ENCODE measurements at places on chromosomes 7 and 10.

- no peak for DNase-seq
Measured at GRCh38 chr7:134514663-134515062, 12.7 kb upstream of the AKR1B10 start.

- no peak for DNase-seq
Measured at GRCh38 chr7:152006336-152006735, 19.1 kb upstream of the GALNT11 start.

GRCh38 chr10:110306452-110306768 lies 1.7 kb upstream of the SMNDC1 start:
- DNase-seq: no peak

- DNase-seq: no peak
Measured at GRCh38 chr7:29207162-29207801, 12.7 kb downstream of the CHN2 start.

- no peak for DNase-seq
Measured at GRCh38 chr10:128546651-128547165, 420.5 kb upstream of the MKI67 start.

GRCh38 chr10:124727361-124727960 lies 16.7 kb downstream of the FAM53B start:
- no peak for DNase-seq

GRCh38 chr7:16193631-16194030 lies 227.7 kb downstream of the CRPPA start:
- DNase-seq: no peak

- no peak for DNase-seq
Measured at GRCh38 chr10:110651044-110651958, 7.2 kb downstream of the RBM20 start.

- DNase-seq: no peak
Measured at GRCh38 chr10:35339942-35340341, 3.6 kb downstream of the CCNY start.

DNA sequence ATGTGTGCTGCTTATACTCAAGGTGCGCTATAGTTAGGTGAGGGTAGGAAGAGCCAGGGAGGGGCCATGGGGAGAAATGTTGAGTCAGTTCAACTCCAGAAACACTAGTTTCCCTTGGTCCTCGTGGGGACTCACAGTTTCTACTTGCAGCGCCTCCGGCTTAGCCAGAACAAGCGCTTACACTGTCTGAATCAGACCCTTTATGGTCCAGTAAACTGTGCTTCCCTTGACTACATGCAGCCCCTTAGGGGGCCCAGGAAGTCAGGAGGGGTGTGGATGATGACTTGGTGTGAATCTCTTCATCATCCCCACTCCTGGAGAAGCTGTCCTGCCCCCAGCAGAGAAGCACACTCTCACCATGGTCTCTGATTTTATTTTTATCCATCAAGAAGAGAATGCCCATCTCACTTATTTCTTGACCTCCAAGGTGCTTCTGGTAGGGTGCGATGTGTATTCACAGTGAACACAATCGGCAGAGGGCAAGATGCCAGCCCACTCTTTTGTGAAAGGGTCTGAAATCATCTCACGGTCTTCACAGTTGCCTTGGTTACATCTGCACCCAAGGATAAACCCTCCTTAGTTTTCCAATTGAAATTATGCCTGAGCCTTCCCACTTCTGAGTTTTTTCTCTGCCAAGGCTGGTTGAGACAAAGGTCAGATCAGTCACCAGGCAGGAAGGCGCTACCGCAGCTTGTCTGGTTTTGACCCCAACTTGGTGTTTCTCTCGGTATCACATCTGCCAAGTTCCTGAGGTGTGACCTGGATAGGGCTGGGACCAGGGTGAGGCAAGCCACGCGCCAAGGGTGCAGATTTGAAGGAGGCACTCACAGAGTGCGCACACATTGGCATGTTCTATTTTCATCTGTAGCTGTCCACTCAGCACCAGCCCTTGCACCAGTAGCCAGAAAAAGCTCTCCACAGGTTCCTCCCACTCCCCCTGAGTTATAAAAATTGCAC lies 62.7 kb upstream of the LRRC4 start:
- no peak for DNase-seq

- DNase-seq: no peak
Measured at GRCh38 chr7:106869954-106870353, 4.9 kb downstream of the PIK3CG start.

- no peak for DNase-seq
Measured at GRCh38 chr10:20888620-20889330, 8.3 kb downstream of the NEBL start.

DNA sequence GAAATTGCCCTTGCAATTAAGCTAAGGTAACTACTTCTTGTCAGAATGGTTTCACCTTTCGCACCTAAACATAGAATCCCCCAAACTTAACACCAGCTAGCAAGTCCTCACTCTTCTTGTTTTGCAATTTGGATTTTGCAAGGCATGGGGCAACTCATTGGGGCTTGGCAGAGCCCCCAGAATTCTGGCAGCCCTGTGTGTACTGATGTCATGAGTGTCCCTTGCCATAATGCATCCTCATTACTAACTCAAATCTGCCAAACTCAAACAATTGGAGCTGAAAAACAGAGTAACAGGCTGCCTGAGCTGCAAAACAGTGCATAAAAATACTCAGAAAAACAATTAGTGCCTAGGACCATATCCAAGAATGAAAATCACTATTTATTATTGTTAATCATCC lies 7.9 kb upstream of the XPNPEP1 start:
- no peak for DNase-seq

DNA sequence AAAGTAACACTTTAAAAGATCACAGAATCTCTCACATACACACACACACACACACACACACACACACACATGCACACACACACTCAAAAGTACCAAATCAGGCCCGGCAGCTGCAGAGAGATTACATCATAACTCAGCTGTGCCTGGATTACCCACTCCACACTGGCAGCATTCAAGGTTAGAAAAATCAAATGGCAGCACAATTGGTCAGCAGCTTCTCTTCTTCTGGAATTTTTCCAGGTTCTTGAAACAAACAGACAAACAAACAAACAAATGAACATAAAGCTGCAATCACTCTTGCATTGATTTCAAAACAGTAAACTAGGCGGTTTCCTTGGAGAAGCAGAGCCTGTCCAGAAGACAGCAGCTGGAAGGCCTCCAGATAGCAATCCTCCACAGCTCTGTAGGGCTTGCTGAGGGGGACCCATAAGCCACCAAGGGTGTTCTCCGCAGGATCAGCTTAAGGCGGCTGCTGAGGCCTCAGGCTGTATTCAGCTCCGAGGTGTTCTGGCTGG lies 24.5 kb upstream of the FAM133B start:
- no peak for DNase-seq

GRCh38 chr7:95375591-95376257 lies 20.5 kb downstream of the PON3 start:
- no peak for DNase-seq

- DNase-seq: no peak
Measured at GRCh38 chr10:21238717-21239116, 286.8 kb downstream of the SKIDA1 start.

DNA sequence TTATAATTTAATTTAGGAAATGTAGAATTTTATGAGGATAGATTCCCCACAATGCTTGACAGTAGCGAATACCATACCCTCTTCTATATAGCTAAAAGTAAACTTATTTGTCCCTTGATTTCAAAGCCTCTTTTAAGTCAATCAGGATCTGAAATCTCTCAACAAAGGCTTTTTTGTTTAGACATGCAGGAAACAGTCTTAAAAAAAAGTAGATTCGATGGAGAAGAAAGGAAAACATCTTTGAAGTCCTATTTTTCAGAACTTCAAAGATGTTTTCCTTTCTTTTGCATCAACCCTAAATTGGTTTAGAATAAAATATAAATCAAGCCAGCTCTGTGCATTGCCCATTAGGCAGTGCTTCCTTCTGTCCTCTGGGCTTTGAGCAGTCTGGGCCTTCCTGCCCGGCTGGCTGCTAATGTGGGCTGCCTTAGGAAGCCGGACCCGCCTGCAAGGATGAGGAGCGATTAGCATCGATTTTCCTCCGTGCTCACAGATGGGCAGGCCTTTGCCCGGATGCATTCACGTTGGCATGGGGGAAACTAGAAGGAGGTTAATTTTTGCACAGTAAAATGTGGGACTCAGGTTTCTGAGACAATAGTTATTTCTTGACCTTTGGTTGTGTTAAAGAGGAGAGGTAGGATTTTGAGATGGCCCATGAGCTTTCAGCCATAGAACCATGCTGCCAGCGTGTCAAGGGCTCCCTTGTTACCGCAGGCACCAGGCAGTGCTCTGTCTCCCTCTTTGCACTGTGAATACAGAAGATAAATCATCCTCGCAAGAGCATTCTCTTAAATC lies 15.5 kb downstream of the MSRB2 start:
- no peak for DNase-seq

DNA sequence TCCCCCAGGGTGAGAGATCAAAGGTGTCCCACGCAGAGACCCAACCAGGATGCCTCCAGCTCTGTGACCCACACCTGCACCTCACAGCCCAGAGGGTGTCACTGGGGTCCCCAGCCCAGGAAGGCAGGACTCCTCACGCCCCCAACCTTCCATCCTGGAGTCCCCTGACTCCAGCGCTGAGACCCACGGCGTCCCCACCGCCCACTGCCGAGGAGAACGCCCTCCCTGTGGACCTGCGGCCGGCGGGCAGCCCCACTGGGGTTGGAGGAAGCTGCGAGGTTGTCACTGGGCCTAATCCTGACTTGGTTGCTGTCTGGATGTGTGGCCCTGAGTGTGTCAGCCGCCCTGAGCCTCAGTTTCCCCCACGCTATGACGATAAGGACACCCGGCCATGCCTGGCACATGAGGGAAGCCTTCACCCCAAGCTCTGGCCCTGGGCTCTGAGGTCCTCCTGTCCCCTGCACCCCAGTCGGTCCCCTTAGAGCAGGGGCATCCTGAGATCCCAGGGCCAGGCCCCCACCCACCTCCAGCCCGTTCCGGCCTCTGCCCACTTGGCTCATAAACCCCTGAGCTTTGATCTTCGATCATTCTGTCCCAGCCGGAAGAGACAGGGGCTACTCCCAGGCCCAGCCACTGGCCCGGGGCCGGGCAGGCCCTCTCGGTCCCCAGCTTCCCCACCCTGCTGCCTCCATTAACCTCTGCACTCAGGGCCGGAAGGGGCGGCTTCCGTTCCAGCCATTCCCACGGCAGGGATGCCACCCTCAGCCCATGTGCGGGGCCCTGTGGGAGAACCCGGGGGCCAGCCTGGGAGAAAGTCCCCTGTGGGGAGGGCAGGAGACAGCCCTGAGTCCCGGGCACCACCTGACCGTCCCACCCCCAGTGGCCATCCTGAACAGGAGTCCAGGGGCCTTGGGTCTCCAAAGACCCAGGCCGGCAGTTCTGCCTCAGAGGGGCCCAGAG lies 113.2 kb downstream of the MICALL2 start:
- no peak for DNase-seq

- DNase-seq: no peak
Measured at GRCh38 chr7:42877862-42878261, 34.0 kb downstream of the C7orf25 start.

DNA sequence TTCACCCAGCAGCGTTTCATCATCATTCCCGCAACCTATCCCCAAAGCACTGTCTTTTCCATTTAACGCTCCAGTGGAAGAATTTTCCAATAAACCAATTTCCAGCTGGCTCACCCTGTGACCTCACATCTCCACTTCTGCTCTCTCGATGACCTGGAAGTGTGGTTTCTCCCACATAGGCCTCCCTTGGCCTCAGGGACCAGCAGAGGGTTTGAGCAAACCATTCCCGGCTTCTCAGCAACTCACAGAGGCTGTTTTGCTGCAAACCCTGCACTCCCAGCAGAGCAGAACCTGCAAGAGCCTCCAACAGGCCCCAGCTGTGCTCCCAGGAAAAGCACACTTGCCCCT lies 523.0 kb upstream of the FOXK1 start:
- no peak for DNase-seq

GRCh38 chr10:99787782-99788445 lies 5.5 kb downstream of the ABCC2 start:
- no peak for DNase-seq

DNA sequence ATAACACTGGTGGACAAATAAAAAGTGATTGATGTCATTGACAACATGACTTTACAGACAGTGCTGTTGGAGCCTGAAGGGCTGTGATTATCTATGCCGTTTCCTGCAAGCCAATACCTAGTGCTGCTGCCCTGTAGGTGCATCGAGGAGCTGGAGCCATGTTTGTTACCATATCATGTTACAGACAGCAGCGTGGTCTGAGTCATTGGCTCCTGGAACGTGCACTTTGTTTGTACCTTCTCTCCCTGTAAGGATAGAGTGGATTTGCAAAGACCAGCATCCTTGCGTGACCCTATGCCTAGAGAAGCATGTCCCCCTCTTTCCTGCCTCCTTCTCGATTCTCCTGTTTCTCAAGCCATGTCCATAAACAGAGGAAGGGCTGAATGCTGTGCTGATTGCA lies 597.2 kb downstream of the TYW1 start:
- no peak for DNase-seq

DNA sequence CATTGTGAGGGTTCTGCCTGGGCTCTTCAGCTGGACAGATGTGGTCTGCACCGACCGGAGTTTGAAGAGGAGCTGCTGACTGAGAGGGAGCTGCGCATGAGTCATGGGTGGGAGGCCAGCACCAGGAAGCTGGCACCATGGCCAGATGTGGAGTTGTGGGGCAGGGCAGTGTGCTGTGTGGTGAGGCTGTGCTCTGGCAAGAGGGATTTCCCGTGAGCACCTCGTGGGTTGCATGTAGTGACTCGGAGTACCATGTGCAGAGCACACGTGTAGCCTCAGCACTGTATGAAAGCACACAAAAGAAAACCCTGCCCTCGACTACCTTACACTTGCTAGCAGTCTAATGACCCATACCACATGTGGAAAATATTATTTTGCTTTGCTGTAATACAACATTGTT lies 103.4 kb downstream of the WNT2 start:
- DNase-seq: no peak

DNA sequence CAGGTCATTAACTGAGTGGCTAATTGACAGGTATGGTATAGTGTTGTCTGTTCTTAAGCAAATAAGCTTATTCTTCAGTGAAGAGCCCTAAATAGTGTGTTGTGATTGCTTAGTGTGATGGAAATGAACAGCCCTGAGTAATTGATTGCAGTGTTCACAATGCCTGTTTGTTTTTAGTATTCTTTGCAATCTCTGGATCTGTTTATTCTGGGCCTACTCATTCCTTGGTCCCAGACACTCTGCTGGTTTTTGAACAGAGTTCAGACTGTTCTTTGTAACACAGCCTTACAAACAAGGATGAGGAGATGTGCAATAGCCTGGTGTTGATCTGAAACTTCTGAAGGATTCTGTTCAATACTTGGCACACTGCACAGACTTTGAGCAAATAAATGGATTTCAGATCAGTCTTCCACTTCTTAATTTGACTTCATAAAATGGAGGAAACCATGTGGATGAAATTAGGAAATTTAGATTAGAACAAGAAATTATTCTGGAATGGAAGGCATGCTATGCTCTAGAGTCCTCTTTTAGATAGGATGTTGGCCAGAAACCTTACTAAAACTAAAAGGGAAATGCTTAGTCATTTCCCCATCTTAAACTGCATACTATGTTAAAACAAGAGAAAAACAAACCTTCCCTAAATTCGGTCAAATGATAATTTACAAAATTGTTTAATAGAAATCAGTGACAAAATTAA lies 444.2 kb upstream of the SEMA3D start:
- DNase-seq: no peak

- no peak for DNase-seq
Measured at GRCh38 chr7:49488573-49488972, 284.9 kb upstream of the VWC2 start.

- no peak for DNase-seq
Measured at GRCh38 chr7:89666136-89666835, 488.0 kb upstream of the STEAP1 start.

All from activated naive CD4-positive, alpha-beta T cell (primary cell).